Bronchial smooth muscle cell (primary cell): ENCODE measurements at places on chromosomes 12 and 14. TPM values are rescaled to one million over a fixed set of nuclear protein-coding genes. Genes with fewer than 3 reads are reported as not detected.

Gene NGB
- total RNA-seq = not detected in 2 replicates

Gene HOXC9
- total RNA-seq = 0.52 and 0.63 TPM in 2 replicates

Gene SFSWAP
- total RNA-seq = 19.7 and 23.3 TPM in 2 replicates

Gene GLT1D1
- total RNA-seq = under 0.01 and 0.09 TPM in 2 replicates

Gene NOXRED1
- 0.26 and 0.32 TPM in 2 replicates for total RNA-seq

Gene SETD1B
- total RNA-seq = 2.0 and 4.3 TPM in 2 replicates

Gene DBX2
- 0.09 TPM in 1 of 2 replicates, not detected in the other for total RNA-seq

Gene KLRG1
- 0.34 and 0.47 TPM in 2 replicates for total RNA-seq
